AG04450 (cell line): ENCODE measurements at places on chromosomes 1 and 21.

GRCh38 chr1:156658496-156658895, 16.6 kb downstream of the BCAN start:
- no peak for DNase-seq

DNA sequence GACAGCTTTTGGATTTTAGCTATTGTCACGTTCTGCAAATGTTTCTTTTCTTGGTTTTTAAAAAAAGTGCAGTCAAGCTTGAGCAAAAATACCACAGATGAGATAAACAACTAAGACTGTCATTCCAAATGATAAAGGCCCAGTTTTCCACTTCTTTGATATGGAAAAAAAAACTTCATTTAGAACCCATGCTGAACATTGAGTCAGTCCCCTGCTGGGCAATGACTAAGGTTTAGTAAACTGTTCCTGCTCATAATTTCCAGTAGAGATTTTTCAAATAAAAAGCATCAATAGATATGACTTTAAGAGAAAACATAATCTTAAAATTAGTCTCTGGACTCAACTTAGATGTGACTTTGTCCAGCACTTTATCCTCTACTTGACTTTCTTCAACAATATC, 167.9 kb upstream of the C8B start:
- DNase-seq, result no peak

DNA sequence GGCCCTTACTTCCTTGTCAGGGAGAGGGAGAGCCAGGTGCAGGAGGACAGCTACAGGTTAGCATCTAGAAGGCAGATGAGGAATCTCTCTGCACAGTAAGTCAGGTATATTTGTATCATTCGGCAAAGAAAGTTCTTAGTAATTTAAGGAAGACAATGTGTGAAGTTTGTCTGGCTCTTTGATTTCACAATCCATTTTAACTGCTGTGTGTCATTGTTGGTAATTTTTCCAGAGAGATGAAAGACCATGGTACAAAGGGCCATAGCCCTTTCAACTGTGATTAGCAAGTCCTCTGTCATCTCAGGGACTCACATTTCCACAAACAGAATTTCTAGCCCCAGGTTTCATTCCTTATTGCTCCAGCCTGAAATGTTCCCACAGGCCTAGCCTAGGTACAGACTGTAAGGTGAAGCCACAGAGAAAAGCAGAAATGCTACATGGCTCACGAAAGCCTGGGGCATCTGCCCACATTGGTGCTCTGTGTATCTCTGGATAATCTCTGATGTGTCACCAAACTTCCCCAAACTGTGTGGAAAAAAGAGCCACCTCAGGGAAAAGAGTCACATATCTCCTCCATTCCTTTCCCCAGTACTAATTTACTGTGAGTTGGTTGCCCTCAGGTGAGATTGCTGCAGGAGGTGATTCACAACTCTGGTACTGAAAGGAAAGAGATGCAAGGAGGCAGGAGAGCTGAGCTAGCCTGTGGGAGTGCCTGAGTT, 70.6 kb downstream of the SYT6 start:
- DNase-seq, result no peak

GRCh38 chr1:2543543-2544092, 12.6 kb upstream of the TNFRSF14 start:
- no peak for DNase-seq

DNA sequence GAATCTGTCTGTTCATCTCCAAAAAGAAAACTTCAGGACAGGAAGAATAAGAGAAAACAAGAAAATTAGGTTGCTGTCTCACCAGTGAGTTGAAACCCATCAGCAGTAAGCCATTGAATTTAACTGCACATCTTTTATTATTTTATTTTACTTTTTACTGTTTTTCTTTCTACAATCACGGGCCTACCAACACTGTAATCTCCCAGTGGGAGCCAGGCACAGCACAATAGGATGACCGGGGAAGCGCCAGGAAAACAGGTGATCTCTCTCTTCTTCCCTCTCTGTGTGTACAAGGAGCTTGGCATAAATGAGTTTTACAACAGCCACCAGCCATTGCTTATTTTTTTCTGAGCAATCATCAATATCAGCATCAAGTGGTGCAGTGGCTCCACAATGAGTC, 113.1 kb upstream of the ESRRG start:
- no peak for DNase-seq

- DNase-seq, result no peak
Measured at GRCh38 chr1:222813866-222814535, 838 bp upstream of the DISP1 start.

DNA sequence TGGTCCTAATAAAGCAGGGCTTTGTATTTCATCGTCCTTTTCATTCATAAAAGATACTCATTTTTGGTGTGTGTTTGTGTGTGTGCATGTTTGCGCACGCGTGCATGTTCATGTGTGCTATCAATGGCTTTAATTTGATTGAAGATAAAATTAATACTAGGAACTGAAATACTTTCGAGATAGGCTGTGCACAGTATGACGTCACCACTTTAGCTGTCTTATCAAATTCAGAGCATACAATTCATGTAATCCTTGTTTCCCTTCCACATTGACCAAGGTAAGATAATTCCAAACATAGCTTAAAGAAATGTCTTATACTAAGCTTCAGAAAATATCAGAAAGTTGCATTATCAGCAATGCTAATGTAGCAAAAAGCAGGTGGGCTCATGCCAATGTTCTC, 113.6 kb upstream of the CYYR1 start:
- no peak for DNase-seq

DNA sequence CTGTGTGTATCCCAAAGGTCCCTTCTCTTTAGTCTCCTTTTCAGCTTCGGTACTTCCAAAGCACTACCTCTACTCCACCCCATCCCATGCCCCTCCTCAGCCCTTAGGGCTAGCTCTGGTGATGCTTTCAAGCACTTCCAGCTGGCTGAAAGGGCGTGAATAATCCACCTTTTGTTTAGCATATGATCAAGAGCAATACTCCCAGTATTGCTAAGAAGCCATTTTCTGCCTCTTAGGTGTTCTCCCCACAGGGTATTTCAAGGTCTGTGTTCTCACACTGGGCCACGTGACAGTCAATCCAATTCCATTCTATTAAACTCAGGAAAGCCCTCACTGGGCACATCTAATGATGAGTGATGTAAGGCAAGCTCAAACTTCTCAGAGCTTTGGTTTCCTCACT, 298.5 kb upstream of the PROX1 start:
- no peak for DNase-seq

DNA sequence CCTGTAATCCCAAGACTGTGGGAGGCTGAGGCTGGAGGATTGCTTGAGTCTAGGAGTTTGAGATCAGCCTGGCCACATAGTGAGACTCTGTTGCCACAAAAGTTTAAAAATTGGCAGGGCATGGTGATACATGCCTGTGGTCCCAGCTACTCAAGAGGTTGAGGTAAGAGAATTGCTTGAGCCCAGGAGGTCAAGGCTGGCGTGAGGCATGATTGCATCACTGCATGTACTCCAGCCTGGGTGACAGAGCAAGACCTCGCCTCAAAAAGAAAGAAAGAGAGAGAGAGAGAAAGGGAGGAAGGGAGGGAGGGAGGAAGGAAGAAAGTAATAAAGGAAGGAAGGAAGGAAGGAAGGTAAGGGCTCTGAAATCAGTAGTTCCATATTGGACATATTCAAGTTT, 25.0 kb downstream of the GLUL start:
- DNase-seq, result no peak

DNA sequence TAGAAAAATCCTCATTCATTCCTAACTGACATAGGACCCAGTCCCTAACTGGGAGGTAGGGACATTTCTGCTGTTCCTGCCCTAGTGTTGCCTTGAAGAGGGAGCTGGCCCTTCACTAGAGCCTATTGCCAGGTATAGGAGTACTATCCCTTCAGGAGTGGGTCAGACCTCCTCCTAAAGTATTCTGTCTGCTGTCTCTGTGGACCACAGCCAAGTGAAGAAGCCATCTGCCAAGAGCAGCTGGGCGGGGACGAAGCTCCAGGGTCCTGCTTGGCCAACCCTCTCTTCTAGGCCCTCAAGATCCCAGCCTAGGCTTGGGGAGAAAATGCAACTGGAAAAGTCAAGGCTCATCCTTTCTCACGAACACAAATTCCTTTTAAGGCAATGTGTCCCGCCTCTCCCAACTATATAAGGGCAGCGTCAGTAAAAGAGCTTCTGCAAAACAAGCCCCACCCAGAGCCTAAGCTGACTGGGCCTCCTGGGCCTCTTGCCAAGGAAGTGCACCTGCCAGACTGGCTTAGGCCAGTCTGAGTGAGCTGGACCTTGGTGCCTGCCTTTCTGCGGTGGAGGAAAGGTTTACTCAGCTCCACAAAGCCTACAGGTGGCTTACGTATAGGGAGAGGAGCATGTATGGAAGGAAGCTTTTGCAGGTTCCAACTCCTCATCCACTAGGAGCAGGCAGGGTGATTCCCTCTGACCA, 638 bp upstream of the TUFT1 start:
- DNase-seq, result peak; percentile 88

DNA sequence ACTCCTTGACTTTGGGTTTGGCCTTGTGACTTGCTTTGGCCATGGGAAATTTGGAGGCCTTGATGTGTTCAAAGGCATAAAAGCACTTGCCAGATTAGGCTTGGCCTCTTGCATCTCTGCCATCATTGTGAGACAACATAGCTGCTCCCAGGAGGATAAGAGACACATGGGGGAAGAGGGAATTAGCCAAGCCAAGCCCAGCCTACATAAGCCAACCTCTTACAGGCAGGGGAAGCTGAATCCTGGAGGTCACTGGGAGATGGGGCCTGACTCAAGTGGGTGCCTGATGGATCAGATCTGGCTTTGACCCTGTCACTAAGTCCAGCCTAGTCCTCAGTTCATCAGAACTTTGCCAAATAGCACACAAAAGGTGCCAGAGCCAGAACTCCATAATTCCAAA, 37.6 kb upstream of the HMGB4 start:
- no peak for DNase-seq

GRCh38 chr1:151661751-151662150, 49.9 kb downstream of the SNX27 start:
- DNase-seq, result no peak

- no peak for DNase-seq
Measured at GRCh38 chr1:240086726-240087125, 5.0 kb upstream of the FMN2 start.

- DNase-seq, result no peak
Measured at GRCh38 chr1:156908541-156908940, 11.9 kb upstream of the LRRC71 start.

GRCh38 chr21:25870084-25870483, 135.3 kb downstream of the GABPA start:
- no peak for DNase-seq

DNA sequence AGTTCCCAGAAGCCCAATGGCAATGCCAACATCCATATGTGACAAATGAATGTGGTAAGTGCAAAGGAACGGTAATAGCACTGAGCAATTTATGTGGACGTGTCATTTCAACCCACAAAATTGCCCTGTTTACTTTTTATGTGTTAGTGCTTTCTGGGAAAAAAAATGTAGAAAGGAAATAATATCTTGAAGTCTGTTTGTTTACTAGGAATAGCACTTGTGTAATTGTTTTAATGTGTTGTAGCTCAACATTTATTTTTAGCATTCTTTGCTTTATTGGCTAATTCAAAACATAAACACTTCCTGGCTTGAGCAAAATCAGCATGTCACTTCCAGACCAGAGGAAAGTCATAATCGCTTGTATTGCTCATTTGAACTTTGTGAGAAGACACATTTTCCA, 224.8 kb upstream of the KCNK2 start:
- DNase-seq, result no peak

- DNase-seq, result no peak
Measured at GRCh38 chr1:169694304-169695075, 16.9 kb downstream of the SELL start.

DNA sequence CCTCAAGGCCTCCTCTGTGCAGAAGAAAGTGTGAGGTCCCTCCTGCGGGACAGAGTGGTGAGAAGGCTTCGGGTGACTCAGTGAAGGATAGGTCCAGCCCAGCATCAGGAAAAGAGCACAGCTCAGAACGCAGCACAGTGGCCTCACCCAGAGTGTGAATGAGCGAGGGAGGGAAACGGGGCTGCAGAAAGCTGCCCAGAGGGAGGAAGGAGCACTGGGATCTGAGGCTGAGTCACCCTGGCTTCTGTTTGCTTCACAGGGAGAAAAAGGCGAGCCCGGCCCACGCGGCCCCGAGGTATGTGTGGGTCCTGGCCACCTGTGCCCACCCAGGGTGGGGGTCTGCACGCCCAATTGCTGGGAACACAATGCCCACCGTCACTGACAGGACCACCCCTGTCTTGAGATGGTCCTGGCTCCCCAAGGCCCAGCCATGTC, 24.3 kb downstream of the COL6A2 start:
- no peak for DNase-seq

GRCh38 chr1:24351918-24352627, 32.9 kb downstream of the GRHL3 start:
- no peak for DNase-seq

- DNase-seq, result no peak
Measured at GRCh38 chr1:64822621-64823020, 77.7 kb downstream of the RAVER2 start.

- DNase-seq, result no peak
Measured at GRCh38 chr1:97412737-97413136, 508.1 kb downstream of the DPYD start.

- no peak for DNase-seq
Measured at GRCh38 chr1:112744009-112744578, 29.0 kb upstream of the PPM1J start.

DNA sequence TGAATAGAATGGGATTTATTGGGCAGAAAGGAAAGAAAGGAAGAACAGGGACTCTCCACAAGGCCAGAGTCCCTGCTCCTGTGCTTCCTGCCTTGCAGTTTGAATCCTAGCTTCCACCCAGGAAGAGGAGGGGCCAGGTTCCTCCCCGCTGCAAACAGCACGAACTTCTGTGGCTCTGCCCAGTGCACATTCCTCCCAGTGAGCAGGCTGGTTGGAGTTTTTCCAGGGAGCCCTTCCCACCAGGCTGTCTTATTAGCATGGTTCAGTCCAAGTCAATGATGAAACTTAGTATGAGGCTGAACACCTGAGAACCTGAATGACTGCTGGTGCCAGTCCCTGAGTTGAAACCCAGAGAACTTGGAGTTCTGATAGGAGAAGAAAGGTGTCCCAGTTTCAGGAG, 247.2 kb downstream of the DUSP10 start:
- DNase-seq, result no peak

GRCh38 chr1:182003025-182003725, 58.3 kb downstream of the ZNF648 start:
- no peak for DNase-seq

GRCh38 chr21:26082549-26082948, 88.0 kb downstream of the APP start:
- no peak for DNase-seq

DNA sequence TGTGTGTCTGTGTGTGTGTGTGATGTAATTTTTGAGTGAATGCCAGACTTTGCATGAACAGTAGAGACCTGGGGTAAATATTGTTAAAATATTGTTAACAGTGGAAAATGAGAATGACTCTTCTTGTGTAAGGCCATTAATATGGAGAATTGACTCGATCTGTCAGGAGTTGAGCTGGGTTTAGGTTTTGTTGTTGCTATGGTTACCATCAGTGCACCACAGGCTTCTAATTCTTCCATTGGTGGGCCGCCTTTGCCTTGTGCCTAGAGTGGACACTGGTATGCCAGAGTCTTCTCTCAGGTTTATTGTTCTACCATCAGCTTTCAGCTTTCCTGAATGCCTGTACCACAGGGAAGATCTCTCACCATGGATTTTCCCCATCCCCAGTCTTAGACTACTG, 10.0 kb upstream of the NHLH2 start:
- DNase-seq, result no peak

- no peak for DNase-seq
Measured at GRCh38 chr1:221793439-221794078, 51.7 kb upstream of the DUSP10 start.
